NCI-H460 (cell line): ENCODE measurements at places on chromosomes 2 and 18. TPM values are rescaled to one million over a fixed set of nuclear protein-coding genes. Genes with fewer than 3 reads are reported as not detected.

GRCh38 chr2:235669983-235670962 is 176.4 kb downstream of the AGAP1 start:
- no peak for DNase-seq

- DNase-seq: no peak
These were observed 130.9 kb upstream of the CAVIN2 start for GRCh38 chr2:191977754-191978153.

DNA sequence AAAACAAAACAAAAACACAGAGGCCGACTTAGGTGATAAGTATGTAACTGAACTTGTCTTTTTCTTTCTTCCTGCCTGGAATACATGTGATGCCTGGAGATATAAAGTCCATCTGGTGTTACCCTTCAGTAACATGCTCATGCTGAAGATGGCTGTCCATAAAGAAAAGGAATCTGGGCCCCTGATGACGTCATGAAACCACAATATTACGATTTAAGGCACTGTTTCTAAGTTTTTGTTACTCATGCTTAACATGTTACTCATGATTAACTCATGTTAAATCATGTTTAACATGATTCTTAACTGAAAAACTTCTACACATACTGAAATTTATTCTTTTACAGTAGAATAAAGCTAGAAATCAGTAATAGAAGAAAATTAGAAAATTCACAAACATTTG is 49.0 kb downstream of the STRADB start:
- DNase-seq: no peak

DNA sequence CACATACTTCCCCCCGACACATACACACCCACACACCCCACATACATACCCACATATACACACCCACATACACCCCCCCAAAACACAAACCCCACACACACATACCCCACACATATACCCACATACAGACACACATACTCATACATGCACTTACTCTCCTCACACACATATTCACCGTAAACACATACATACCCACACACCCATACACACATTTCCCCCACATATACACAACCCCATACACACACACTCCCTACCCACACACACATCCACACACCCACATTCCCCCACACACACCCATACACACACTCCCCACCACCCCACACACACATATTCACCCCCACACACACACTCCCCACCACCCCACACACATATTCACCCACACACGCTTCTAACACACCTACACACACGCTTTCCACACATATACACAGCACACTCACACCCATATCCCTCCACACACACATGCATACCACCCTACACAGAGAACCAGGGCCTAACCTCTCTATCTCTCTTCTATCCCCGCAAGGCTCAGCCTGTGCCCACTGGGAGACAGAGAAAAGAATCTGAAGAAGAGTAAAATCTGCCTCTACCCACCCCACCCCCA is 182.4 kb upstream of the ETAA1 start:
- no peak for DNase-seq

Gene FER1L5
- total RNA-seq: not detected in 2 replicates

Gene ATP6V1B1
- total RNA-seq: 2.3 and 3.7 TPM in 2 replicates

Gene HK2
- total RNA-seq: 10.4 and 12.5 TPM in 2 replicates

Gene HTR2B
- total RNA-seq: not detected in 2 replicates

- no peak for DNase-seq
These were observed 393.6 kb upstream of the ID2 start for GRCh38 chr2:8288206-8288605.

GRCh38 chr2:200383380-200384110 is 77.1 kb downstream of the SPATS2L start:
- DNase-seq: peak; percentile 63

DNA sequence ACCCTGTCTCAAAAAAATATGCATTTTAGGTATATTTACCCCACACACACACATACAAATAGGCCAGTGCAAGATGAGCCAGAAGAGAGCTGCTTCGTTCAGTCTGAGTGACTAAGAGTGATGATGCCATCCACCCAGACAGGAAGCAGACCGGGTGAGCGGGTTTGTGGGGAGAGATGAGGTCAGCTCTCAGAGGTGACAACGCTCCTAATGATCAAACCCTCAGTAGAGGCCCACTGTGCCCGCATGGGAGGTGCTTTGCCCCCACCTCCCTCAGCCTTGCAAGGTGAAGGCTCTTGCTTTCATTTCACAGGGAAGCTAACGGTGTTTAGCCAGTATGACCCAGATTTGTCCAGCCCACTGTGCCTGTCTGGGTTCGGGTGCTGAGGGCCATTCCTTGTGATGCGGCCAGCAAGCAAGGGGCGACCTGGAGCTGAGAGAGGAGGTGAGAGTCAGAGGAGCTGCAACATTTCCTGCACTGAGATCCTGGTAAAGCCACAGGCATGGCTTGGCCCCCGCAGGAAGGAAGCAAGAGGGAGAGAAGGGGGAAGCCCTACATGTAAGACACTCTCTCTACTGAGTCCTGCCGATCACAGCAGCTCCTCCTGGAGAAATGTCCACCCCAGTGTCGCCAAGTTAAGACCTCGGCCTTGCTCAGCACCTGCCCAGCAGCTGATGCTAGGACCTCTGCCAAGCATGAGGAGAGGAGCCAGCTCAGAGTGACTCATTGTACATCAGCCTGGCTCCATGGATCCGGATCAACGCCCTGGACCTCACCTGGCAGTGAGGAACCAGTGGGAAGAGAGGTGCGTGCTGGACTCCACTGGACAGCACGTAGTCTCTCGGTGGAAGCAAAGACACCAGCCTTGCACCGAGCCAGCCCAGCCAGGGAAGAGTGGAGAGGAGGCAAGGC is 37.0 kb downstream of the NIFK start:
- DNase-seq: peak; percentile 37

GRCh38 chr2:143686585-143687164 is 557.5 kb downstream of the ARHGAP15 start:
- peak; percentile 46 for DNase-seq

GRCh38 chr2:101036562-101036961 is 34.5 kb downstream of the RPL31 start:
- DNase-seq: peak; percentile 43

GRCh38 chr18:63741769-63742168 is 33.4 kb upstream of the SERPINB7 start:
- no peak for DNase-seq

- peak; percentile 45 for DNase-seq
These were observed 1.6 kb downstream of the MTCL1 start for GRCh38 chr18:8706791-8707555.

DNA sequence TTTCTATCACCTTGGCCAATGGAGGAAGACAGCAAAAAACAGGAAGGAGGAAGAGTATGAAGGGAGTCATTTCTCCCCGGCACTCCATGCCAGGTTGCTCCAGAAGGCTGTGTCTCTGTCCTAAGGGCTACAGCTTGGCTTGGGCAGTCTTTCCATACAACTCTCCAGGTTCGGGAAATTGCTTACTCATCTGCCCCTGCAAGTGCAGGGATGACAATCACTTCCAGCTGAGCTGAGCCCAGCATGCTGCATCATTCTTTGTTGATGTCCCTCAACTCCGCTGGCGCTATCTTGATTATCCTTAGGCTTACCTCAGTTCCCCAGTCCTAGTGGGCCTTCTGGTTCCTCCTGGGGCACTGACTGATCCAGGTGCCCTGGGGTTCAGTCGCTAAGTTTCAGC is 86.9 kb upstream of the COPS8 start:
- DNase-seq: no peak

Gene MBD5
- total RNA-seq: 17.4 and 25.1 TPM in 2 replicates
